ENCODE measurements at places on chromosomes 2 and 18. TPM values are rescaled to one million over a fixed set of nuclear protein-coding genes. Genes with fewer than 3 reads are reported as not detected.

The ATP6V1C2 gene
- 1.5 TPM for polyA plus RNA-seq

DNA sequence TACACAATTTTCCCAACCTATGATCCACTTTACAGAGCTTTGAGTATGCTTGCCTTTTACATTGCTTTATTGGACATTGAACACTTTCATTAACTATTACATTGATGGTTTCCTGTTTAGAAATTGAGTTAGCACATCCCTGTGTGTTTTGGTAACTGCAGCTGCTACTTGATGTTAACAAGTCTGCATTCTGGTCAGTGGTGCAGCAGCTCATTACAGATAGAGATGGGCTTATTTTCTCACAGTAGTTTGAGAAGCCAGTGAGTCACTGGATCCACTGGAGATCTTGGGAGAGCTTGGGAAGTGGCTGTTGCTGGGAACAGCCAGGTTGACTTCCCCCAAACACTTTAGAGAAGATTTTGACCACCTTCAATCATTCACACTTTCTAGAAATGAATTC is 150.5 kb downstream of the ARHGAP15 start:
- DNase-seq = no peak

DNA sequence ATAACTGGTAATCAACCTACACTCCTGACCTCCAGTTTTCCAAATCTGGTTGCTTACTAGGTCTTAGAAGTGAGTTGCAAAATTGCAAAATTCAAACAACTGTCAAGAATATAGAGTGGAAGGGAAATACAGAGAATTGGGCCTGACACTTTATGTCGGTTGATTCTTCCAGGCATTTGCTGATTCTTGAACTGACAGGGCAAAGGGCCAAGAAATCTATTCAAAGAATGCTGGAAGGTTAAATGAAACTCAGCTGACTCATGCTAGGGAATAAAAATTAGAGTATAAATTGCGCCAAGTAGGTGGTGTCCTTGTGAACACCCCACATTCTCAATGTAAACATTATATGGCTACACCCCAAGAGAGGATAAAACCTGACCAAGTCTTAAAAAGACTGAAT is 21.5 kb upstream of the ZSCAN30 start:
- DNase-seq = no peak

GRCh38 chr18:7174344-7175095 is 56.4 kb upstream of the LRRC30 start:
- no peak for DNase-seq

GRCh38 chr2:207064128-207064690 is 101.5 kb downstream of the KLF7 start:
- no peak for DNase-seq

DNA sequence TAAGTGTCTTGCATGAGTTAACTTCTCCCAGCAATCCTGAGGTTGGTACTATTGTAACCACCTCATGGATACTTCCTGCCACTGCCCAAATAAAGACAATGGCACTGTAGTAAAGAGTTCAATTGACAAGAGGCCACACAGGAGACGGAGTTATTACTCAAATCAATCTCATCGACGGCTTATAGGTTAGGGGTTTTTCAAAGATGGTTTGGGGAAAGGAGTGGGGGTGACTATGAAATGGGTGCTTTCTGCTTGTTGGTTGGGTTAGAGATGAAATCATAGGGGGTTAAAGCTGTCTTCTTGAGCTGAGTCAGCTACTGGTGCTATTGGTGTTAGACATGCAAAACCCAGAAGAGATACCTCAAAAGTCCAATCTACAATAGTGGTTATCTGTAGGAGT is 1258.0 kb upstream of the ZEB2 start:
- no peak for DNase-seq
